ENCODE measurements at places on chromosomes 6 and 20. TPM values are rescaled to one million over a fixed set of nuclear protein-coding genes. Genes with fewer than 3 reads are reported as not detected.

Gene SAMD3
- 0.13 TPM for polyA plus RNA-seq

DNA sequence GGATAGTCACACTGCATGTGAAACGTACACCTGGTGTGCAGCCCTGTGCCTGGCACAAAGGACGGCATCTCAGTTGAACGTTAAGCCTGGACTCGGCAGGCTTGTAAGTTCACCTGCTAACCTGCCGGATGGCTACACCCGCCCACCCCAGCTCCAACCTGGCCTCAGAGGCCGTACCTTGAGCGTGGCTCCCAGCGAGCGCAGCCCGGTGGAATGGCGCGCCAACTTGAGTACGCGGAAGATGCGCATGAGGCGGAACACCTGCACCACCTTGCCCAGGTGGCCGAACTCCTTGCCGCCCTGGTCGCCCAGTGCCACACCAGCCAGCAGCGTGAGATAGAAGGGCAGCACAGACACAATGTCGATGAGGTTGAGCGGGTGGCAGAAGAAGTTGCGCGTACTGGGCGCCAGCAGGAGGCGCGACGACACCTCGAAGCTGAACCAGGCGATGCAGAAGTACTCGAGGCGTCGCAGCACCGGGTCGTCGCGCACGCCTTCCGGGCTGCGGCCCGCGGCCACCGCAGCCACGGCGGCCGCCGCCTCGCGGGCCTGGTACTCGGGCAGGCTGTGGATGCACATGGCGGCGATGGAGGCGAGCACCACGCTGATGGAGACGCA, 3.3 kb downstream of the KCNS1 start:
- H3K27me3 ChIP-seq = peaks cover 34% of the 10 kb centered on the region
- DNase-seq = no peak
- H3K4me3 ChIP-seq = no peak overlapping the region
- H3K27ac ChIP-seq = no peak overlapping the region
- H3K4me1 ChIP-seq = peaks cover 7% of the 10 kb centered on the region
- H3K36me3 ChIP-seq = no peaks in the 10 kb centered on the region

DNA sequence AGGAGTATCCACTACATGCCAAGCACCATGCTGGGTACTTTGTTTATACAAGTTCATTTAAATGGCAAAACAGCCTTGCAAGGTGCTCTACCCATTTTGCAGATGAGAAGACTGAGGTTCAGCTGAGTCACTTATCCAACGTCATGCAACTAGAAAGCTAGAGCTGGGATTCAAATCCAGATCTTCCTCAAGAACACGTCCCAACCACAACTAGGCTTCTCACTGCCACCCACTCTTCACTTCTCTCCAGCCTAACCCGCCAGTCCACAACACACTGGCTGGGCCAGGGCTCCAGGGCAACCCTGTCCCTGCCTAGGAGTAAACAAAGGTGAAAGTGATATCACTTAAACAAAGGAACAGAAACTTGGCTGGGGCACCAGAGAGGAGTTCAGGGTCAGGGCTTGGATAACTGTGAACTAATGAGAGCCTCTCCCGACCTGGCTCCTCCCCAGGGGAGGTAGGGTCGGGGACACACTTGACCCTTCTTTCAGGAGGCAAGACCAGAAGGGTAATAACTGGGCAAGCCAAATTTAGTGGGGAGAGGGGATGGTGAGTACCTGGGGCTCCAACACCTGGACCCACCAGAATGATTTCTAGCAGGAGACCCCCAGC, 7.9 kb downstream of the SDC4 start:
- H3K36me3 ChIP-seq = no peaks in the 10 kb centered on the region
- no peaks in the 10 kb centered on the region for H3K27me3 ChIP-seq
- H3K4me1 ChIP-seq = peaks cover 87% of the 10 kb centered on the region
- peak; percentile 32 for DNase-seq
- H3K4me3 ChIP-seq = no peak overlapping the region

DNA sequence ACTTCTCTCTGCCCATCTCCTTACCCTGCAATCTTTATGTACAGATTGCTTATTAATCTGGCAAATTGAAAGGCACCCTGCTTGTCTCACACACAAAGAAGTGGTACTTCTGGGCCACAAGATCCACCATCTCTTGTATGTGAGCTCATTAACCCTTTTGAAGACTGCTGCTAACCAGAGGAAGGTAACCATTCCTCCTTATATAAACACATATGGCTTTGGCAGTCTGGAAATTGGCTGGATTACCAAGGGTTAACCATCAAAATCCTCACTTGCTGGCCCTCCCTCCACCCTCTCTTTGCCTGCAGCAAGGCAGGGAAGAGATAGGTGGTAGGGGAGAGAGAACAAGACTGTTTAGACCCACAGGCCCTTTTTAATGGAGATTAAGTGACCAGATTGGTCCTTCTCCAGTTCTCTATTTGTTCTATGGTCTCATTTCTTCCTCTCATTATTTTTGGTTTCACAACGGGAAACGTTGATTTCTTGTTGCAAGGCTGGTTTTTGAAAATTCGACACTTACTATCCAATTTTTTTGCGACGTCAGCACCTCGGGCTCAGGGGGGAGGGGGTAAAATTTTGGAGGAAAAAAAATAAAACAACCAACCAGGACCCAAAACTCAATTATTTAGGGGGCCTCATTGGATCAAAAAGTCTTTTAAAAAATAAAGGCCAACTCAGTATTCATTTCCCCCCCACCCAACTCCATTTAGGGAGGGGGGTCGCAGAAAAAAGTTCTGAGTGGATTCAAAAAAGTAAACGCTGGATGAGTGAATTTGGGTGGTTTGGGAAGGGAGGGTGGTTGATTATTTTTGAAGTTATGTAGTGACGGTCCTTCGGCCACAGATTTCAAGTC, 859 bp downstream of the PPP1R10 start:
- H3K27ac ChIP-seq = peak overlapping the region; percentile 98
- peak overlapping the region; percentile 81 for H3K4me3 ChIP-seq
- H3K4me1 ChIP-seq = peaks cover 18% of the 10 kb centered on the region
- peaks cover 6% of the 10 kb centered on the region for H3K36me3 ChIP-seq

GRCh38 chr6:124463271-124463670, 499.0 kb upstream of the RNF217 start:
- H3K27ac ChIP-seq = no peak overlapping the region
- no peak for DNase-seq
- no peaks in the 10 kb centered on the region for H3K4me1 ChIP-seq
- no peaks in the 10 kb centered on the region for H3K36me3 ChIP-seq
- H3K4me3 ChIP-seq = no peak overlapping the region
- H3K27me3 ChIP-seq = no peaks in the 10 kb centered on the region

GRCh38 chr6:120202878-120203277, 853.3 kb upstream of the MAN1A1 start:
- H3K27me3 ChIP-seq = no peaks in the 10 kb centered on the region
- no peaks in the 10 kb centered on the region for H3K4me1 ChIP-seq
- no peak overlapping the region for H3K4me3 ChIP-seq
- H3K27ac ChIP-seq = no peak overlapping the region

DNA sequence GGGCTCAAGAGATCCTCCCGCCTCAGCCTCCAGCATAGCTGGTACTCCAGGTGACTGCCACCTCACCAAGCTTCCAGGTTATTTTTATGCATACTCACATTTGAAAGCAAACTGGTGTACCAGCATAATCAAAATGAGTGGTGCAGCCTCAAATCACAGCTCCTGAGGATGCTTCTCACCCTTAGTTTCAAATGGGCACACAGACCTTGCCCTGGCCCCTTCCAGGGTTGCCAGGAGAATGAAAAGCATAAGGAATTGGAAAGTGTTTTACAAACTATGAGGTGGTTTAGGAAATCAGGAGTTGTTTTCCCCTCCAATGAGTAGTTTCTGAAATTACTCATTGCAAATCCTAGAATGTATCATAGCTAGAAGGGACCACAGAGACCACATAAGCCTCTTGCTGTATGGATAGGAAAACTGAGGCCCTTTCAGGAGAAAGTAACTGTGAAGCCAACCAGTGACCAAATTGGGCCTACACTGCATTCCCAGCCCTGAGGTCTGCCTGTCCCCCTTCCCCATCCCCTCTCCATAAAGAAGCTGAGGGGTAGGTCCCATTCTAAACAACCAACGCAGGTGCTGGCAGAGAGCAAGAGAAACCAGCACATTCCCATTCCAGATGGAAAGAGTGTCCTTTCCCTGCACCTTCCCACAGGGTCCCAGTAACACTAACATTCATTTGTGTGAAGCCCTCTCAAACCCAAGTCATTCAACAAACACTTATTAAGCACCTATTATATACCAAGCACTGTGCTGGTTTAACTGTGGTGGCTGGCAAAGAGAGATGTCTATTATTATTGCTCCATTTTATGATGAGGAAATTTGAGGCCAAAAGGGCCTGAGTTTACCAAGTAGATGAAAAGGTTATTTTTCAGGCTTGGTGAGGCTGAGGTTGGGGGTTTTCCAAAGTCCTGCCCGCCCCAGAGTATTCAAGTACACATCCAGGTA, 2.1 kb upstream of the E2F1 start:
- no peaks in the 10 kb centered on the region for H3K27me3 ChIP-seq
- no peaks in the 10 kb centered on the region for H3K36me3 ChIP-seq
- H3K4me3 ChIP-seq = no peak overlapping the region
- H3K27ac ChIP-seq = peak overlapping the region; percentile 16
- peak; percentile 60 for DNase-seq

Gene HRH3
- not detected for polyA plus RNA-seq

Gene LIME1
- 20.2 TPM for polyA plus RNA-seq

DNA sequence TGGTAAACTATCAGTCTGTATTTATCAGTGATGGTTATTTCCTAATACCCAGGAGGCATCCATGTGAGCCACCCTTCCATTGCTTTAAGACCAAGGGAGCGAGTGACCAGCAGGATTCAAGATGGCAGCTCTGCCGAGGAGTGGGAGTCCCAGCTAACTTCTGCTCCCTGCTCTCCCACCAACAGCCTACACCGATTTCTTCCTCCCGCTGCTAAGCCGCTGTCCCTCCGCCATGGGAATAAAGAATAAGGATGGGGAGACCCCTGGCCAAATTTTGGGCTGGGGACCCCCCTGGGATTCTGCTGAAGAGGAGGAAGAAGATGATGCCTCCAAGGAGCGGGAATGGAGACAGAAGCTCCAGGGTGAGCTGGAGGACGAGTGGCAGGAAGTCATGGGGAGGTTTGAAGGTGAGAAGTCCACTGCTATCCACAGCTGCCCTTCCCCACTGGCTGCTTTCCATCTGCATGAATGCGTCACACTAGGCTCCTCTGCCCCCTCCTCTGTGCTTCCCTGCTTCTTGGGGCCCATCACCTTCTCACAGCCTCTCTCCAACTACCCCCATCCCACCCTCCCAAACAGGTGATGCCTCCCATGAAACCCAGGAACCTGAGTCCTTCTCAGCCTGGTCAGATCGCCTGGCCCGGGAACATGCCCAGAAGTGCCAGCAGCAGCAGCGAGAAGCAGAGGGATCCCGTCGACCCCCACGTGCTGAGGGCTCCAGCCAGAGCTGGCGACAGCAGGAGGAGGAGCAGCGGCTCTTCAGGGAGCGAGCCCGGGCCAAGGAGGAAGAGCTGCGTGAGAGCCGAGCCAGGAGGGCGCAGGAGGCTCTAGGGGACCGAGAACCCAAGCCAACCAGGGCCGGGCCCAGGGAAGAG, 10.3 kb downstream of the NFKBIL1 start:
- H3K36me3 ChIP-seq = no peaks in the 10 kb centered on the region
- no peak overlapping the region for H3K27ac ChIP-seq
- no peak for DNase-seq
- H3K4me1 ChIP-seq = no peaks in the 10 kb centered on the region
- no peaks in the 10 kb centered on the region for H3K27me3 ChIP-seq

DNA sequence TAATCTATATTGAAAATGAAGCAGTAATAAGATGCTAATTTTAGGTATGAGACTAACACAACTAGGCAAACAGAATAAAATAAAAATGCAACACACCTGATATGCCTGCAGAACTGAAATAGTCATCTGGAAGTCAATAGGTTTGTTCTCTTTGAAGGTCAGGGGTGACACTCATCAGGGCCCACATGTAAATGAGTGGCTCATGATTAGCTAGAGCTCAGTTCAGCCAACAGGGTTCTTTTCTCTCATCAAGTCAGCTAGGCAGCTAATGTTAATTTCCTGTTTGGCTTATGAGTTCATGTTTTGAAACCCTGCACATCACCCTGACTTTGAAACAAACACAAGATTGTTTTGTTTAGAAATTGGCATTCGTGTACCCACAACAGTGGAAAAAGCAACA, 23.8 kb downstream of the SMLR1 start:
- no peak overlapping the region for H3K27ac ChIP-seq
- H3K36me3 ChIP-seq = no peaks in the 10 kb centered on the region
- no peaks in the 10 kb centered on the region for H3K27me3 ChIP-seq
- H3K4me1 ChIP-seq = peaks cover 16% of the 10 kb centered on the region
- no peak for DNase-seq

Gene SCGN
- polyA plus RNA-seq = 14.2 TPM

GRCh38 chr20:63256954-63257353, 2.7 kb upstream of the NKAIN4 start:
- peaks cover 27% of the 10 kb centered on the region for H3K27me3 ChIP-seq
- no peak overlapping the region for H3K4me3 ChIP-seq
- DNase-seq = no peak
- H3K36me3 ChIP-seq = no peaks in the 10 kb centered on the region
- H3K27ac ChIP-seq = no peak overlapping the region
- peaks cover 60% of the 10 kb centered on the region for H3K4me1 ChIP-seq

DNA sequence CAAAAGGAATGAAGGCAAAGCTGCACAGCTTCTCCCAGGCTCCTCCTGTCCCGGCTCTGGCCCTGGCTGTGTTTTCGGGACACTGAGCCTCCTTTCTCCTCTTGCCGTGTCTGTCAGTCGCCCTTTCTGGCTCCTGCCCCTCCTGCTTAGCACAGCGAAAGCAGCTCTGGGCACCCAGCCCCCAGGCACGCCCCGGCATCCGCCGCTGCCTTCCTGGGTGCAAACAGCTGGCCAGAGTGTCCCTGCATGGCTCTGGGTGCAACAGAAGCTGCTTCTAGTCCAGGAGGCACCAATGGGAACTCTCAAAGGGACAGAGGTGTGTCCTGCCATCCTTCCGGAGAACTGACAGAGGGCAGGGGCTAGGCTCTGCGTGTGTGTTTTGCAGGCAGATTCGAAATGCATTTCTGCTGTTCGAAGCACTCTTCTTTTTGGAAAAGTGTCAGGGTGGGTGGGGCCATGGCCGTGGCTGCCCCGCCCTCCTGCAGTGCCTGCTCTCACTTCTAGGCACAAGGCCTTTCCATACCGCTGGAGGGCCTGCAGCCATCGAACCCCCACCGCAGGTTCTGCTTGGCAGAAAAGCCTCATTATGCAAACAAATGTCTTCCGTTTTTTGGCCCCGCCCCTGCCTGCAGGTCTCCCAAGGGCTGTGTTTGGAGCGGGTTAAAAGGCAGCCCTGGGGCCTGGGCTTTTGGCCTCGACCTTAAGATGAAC, 15.5 kb downstream of the COL9A3 start:
- H3K4me1 ChIP-seq = peaks cover 6% of the 10 kb centered on the region
- DNase-seq = peak; percentile 15
- no peak overlapping the region for H3K4me3 ChIP-seq
- no peaks in the 10 kb centered on the region for H3K27me3 ChIP-seq

DNA sequence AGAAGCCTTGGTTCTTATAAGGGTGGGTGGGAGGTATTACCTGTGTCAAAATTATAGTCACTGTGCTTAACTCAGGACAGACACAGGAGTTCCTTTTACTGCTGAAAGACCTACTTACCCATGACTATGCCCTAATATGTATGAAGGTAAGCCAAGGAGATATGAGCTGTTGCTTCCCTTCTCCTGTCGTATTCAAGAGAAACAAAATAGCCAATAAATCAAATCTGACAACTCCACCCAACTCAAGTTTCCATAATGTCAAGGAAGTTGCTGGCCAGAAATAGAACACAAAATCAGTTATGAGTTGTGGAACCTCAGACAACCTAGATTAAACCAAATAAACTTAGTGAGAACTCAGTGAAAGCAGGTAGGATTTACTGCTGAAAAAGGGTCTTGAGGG, 25.1 kb downstream of the ZNF133 start:
- no peak overlapping the region for H3K27ac ChIP-seq
- no peaks in the 10 kb centered on the region for H3K27me3 ChIP-seq
- no peak overlapping the region for H3K4me3 ChIP-seq
- no peak for DNase-seq

Measured in hepatocyte (in vitro differentiated cells).